ENCODE measurements at places on chromosomes 5 and 9.

- DNase-seq, result no peak
These were observed 694.1 kb upstream of the C9orf72 start for GRCh38 chr9:28267351-28267750.

DNA sequence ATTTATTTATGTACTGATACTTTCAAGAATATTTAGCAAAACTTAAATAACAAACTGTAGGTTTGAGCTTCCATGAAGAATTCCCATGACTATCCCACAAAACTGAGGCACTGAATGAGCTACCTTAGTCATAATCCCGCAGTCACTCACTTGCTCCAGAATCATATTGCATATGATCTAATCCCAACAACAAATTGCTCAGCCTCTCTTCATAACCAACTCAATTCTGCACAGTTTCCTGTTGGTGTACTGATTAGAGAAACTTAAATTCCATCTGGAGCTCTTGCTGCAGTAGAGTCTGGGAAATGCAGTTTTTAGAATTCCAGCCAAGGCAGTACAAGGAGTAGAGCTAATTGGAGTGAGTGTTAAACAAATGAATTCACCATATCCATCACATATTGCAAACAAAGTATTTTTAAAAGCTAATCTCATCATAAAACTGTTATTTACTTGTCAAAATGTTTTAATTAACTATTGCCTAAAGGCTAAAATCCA is 35.7 kb upstream of the CDH18 start:
- peak; percentile 18 for DNase-seq

DNA sequence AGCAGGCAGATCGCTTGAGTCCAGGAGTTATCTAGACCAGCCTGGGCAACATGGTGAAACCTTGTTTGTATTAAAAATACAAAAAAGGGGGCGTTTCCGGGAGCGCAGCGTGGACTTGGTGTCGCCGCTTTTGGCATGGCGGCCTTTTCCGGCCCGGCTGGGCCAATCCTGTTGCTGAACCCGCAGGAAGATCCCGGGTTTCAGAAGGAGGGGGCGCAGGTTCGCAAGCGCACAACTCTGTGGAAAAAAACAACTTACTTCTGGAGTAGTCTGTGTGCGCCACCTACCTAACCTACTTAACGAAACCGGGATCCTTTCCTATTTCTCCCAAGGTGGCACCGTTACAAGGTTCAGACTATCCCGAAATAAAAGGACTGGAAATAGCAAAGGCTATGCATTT is 198.6 kb downstream of the MSX2 start:
- DNase-seq, result no peak

- no peak for DNase-seq
These were observed 53.4 kb downstream of the PFDN1 start for GRCh38 chr5:140249536-140249935.

- DNase-seq, result no peak
These were observed 7.7 kb downstream of the FREM1 start for GRCh38 chr9:14902561-14902960.

DNA sequence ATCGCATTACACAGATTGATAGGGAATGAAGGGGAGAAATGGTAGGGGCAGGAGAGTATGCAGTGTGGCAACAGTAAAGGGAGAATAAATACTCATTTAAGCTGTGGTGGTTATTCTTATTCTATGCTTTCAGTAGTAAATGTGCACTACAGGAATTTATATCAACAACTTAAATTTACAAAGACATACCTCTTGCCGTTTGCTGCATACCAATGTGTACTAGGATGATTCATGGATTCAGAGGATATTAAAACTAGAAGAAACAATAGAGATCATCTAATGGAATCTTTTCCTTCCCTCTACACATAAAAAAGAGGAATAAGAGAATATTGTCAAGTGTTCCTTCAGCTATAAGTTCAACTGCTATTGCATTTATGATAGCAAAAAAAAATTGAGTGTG is 103.3 kb upstream of the RASA1 start:
- DNase-seq, result no peak

- DNase-seq, result no peak
These were observed 224.9 kb downstream of the MAT2B start for GRCh38 chr5:163730206-163730756.

DNA sequence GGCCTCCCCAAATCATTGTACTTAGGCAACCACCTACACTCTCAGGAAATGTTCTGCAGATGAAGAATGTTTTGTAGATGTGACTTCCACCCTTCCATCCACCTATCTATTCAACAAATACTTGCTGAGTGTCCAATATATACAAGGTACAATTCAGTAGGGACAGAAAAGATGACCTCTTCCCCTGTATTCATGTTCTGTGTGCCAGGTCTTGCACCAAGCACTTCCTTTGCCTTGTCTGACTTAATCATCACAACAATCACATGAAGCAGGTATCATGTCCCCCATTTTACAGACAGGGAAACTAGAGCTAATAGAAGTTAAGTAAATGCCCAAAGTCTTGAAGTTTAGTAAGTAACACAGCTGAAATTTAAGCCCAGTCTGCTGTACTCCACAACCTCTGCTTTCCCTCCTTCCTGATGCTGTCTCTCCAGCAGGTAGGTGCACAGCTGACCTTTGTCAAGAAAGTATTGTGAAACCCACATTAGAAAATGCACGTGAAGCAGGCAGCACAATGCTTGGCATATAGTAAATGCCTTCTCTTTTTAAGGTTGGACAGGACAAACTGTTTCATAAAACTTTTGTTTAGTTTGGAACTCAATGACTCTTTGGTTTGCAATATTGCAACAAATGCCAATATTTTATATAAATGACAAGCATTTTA is 296.5 kb downstream of the DEPDC1B start:
- DNase-seq, result no peak

DNA sequence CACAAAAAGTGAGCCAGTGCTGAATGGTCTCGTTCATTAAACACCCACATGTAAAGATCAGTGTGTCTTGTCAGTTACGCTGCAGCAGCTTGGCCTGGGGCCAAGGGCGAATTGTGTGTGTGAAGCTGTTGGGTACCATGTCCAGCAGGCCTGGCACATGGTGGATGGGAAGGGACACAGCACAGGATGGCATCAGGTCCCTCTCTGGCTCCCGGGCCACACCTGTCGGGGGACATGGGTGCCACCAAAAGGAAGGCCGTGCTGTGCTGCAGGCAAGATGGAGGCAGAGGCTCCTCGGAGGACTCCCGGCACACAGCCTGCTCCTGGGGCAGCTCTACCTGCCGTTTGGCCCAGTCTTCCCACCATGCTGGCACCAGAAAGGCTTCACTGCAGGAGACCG is 32.0 kb downstream of the NKD2 start:
- DNase-seq, result no peak

DNA sequence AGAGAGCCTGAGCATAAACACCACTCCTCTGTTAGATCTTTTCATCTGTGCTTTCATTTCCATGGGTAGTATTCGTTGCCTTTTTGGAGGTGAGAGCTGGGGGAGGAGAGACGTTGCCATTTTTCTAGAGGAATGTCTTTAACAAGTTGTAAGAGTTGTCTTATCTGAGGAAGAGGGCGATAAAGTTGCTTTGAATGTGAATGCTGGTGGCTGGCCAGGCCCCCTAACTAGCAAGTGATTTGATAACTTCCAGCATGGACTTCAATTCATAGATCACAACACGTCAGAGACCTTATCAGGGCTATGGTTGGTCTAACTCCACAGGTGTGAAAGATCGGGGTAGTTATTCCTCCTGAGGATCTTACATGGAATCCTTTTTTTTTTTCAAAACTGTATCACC is 30.0 kb upstream of the AOPEP start:
- DNase-seq, result no peak

DNA sequence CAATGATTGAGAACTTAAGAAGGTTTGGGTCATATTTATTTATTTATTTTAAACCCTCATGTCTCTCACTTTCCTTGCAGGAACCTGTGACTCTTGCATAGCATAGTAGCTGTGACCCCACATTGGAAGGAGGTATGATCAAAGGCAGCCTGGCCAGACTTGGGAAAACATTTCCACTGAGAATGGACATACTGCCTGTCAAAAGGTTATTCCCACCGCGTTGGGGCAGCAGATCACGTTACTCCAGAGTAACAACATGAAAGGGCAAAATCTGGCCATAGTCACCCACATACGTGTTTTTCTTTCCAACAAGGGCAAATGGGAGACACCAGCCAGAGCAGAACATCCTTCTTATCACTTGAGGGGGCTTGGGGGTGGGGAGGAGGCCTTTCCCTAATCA is 95.7 kb downstream of the ARL15 start:
- DNase-seq, result no peak

GRCh38 chr9:32741706-32742105 is 41.6 kb upstream of the TMEM215 start:
- no peak for DNase-seq

GRCh38 chr5:165227515-165227914 is 1722.1 kb downstream of the MAT2B start:
- DNase-seq, result no peak

DNA sequence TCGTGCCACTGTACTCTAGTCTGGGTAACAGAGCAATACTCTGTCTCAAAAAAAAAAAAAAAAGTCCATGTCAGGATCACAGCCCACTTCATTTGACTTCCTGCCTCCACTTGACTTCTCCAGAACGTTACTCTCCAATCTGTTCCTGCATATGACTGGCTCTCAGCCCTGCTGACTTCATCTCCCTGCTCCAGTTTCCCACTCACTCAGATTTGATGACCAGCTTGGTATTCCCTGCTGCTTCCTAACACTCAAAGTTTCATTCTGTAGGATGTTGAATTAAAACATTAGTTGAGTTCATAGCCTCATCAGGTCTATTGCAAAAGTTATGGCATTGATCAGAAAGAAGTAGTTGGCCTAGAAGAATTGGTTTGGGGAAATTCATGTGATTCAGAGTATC is 52.3 kb downstream of the UGCG start:
- no peak for DNase-seq

DNA sequence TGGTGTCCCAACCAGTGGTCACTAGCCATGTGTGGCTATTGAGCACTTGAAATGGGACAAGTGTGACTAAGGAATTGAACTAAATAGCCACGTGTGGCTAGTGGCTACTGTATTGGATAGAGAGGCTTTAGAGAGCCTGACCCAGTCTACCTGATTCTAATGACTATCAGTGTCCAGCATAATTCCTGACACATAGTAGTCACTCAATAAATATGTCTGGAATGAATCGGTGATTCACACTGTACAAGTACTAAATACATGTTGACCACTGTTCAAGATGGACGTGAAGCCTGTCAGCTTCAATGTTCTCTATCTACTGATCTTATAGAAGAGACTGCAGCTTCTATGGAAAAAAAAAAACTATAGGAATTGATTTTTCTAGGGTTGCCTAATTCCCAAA is 57.7 kb upstream of the MAST4 start:
- no peak for DNase-seq

DNA sequence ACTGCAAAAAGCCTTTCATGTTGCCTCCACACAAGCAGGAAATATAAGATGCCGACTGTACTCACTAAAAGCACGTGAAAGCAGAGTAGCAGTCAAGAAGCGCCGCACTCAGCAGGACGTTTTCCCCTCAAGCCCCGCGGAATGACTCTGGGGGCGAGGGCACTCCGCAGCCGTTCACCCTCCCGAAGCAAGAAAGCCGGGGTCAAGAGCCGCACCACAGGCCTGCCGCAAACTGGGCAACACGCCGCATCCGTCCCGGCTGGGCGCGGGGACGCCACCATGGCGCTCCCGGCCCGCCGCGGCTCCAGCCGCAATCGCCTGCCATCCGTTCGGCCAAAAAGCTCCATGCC is 364 bp downstream of the RPS6 start:
- DNase-seq, result no peak

DNA sequence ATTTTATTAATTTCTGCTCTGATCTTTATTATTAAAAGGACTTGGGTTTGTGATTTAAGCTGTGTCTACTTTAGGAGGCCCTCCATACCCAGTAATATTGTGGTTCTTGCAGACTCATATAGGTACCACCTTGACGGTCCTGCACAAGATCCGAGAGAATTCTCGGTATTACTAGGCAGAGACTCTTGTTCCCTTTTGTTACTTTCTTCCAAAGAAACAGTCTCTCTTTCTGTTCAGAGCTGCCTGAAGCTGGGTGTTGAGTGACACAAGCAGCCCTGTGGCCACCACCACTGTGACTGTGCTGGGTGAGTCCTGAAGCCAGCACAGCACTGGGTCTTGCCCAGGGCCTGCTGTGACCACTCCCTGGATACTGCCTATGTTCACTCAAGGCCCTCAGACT is 666.6 kb downstream of the SEMA5A start:
- DNase-seq, result no peak

DNA sequence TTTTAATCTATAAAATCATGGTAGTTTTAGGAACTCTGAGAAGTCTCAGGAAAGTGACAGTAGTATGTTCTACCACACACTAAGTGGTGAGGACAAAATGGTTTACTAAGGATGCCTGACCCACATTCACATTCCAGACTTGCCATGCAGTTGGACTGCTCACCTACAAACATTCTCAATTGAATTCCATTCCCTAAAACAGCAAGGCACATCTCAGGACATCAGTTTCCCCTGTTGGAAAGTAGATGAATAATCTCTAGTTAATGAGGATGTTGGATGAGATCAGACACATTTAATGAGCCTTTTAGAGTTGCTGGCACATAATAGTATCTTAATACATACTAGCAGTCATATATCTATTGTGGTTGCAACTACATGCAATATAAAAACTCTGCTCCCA is 76.6 kb downstream of the ZNF618 start:
- no peak for DNase-seq

DNA sequence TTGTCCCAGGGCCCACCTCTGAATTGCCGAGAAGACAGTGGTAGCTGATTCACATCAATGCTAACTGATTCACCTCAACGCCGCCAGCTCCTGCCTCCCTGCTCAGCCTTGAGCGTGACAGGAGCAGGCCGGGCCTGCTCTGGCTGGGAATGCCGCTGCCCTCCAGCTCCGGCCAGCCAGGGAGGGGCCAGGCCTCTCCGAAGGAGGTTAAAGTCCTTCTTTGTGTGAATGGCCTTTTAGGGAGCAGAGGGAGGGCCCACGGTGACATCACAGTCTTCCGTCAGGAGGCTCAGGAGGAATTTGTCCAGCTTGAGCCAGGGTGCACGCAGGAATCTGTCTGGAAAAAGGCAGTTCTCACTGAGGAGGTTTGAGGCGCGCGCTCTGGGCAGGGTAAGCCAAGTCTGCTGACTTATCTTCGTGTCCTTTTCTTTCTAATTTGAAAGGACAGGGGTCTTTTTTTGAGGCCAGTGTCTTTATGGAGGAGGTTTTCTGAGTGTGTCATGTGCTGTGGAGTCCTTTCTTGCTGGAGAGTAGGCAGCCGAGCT is 82.7 kb downstream of the C9orf152 start:
- DNase-seq, result no peak

DNA sequence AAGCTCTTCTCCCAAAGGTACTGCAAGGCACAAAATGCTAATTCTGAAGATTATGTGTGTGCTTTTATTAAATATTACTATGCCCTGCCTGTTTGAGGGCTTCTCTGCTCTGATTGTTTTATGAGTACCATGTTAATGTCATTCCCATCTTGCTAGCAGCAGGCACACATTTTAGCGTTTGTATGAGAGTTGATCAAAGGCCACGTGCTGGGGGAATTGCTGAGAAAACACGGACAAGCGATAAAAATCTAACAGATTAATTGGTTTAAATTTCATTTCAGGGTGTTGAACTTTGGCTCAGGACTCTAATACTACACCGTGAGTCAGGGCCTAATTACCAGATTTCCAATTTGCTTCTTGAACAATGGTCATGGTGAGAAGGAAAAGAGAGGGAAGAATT is 298.4 kb downstream of the EBF1 start:
- DNase-seq, result no peak

- no peak for DNase-seq
These were observed 131.5 kb downstream of the ZNF462 start for GRCh38 chr9:106994463-106994862.

Data from NCI-H446 (cell line).